ENCODE measurements at places on chromosomes 7 and 10. TPM values are rescaled to one million over a fixed set of nuclear protein-coding genes. Genes with fewer than 3 reads are reported as not detected.

The TAS2R5 gene
- 1.5 TPM for total RNA-seq

The HOXA10 gene
- total RNA-seq, result not detected

The CCL24 gene
- total RNA-seq, result not detected

The ZNF485 gene
- total RNA-seq, result 6.6 TPM

The CELF2 gene
- total RNA-seq, result 129 TPM

The NT5C3A gene
- 67.1 TPM for total RNA-seq

The SCRN1 gene
- total RNA-seq, result 102 TPM

The JAKMIP3 gene
- 4.7 TPM for total RNA-seq

The PNLIP gene
- not detected for total RNA-seq

The INSYN2A gene
- total RNA-seq, result 7.4 TPM

The CHRM2 gene
- 6.4 TPM for total RNA-seq

The TAS2R40 gene
- total RNA-seq, result not detected

The EMX2 gene
- total RNA-seq, result 3.7 TPM

The CYP3A5 gene
- total RNA-seq, result under 0.01 TPM

The PAPOLB gene
- 0.74 TPM for total RNA-seq

The NEUROG3 gene
- total RNA-seq, result not detected

The BLNK gene
- 0.25 TPM for total RNA-seq

The AKR1C3 gene
- total RNA-seq, result 3.4 TPM

The ANKRD1 gene
- total RNA-seq, result not detected

The CYP2C19 gene
- 0.25 TPM for total RNA-seq

The UFSP1 gene
- total RNA-seq, result 2.2 TPM

The ZFAND4 gene
- 11.8 TPM for total RNA-seq

The FBXW4 gene
- total RNA-seq, result 30.2 TPM

The DNAJC12 gene
- 3.9 TPM for total RNA-seq

The SND1 gene
- 47.5 TPM for total RNA-seq

The NPFFR1 gene
- 1.5 TPM for total RNA-seq

The PPP1R17 gene
- 3.0 TPM for total RNA-seq

The PPIF gene
- 9.8 TPM for total RNA-seq

The TFPI2 gene
- 0.25 TPM for total RNA-seq

The FAM25G gene
- total RNA-seq, result not detected
